Tongue (tissue), 3 donors: ENCODE measurements at places on chromosomes 16 and 17. TPM values are rescaled to one million over a fixed set of nuclear protein-coding genes. Genes with fewer than 3 reads are reported as not detected.

- no peak for DNase-seq
Measured at GRCh38 chr16:29182501-29182900, 197.6 kb downstream of the LAT start.

- DNase-seq: no peak
Measured at GRCh38 chr17:37094391-37094790, 145.6 kb downstream of the AATF start.

GRCh38 chr16:2609827-2610470, 72.1 kb downstream of the PDPK1 start:
- DNase-seq: no peak

GRCh38 chr17:31313982-31314781, at the start of gene EVI2B:
Gene EVI2B, minus strand, starts transcription at chr17:31314054. Its CDS starts 8,445 bp downstream, at chr17:31305609.
- no peak for DNase-seq

Gene KCNH6
- 0.31 TPM for total RNA-seq

DNA sequence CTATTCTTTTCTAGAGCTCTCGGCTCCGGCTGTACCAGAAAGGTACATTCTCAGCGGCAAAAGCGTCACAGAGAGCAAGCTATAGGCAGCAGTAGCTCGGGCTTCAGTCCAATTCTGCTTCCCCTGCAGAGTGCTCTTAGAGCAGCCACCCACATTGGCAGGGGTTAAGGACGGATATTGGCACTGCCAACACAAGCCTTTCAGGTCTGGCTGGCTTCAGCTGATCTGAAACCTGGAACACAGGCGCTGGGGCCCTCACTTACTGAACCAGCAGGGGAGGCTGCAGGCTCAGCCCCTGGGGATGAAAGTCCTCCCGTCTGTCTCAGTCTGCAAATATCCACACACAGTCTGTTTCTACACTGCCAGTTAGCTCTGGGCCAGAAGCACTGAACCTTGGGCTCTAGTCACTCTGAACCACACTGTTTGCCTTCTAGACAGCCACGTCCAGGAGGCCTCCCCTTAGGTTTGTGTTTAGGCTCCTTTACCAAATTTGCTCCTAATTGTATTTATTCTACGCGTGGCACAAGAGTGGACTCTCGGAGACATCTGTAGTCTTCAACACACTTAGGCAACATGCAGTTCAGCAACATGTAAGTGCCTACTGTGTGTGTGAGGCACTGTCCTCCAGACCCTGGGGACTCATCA, 40.1 kb downstream of the HIC1 start:
- DNase-seq: peak; percentile 64

DNA sequence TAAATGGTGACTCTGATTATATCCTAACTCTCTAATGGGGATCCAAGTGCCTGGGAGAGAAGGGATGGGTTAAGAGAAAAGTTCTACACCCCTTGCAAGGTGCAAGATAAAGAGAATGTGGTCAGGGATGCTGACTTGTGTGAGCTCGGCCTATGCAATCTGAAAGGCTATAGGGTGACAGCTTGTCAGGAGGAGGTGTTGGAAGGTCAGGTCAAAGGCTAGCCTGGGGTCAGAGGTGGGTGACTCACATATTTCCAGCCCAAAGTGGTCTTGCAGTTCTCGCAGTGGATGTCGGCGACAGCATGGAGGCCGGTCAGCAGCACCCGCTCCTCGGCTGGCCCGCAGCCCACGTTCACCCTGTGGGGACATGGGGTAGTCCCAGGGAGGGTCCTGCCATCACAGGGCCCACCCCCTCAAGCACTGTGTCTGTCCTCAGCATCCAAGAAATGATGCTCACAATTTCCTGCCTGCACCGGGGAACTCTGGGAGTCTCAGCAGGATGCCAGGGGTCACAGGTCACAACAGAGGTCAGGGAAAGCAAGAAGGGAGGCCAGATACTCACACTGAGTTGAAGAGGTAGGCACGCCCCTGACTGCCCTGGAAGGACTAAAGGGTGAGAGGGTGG, 1.4 kb downstream of the YPEL3 start:
- DNase-seq: no peak

DNA sequence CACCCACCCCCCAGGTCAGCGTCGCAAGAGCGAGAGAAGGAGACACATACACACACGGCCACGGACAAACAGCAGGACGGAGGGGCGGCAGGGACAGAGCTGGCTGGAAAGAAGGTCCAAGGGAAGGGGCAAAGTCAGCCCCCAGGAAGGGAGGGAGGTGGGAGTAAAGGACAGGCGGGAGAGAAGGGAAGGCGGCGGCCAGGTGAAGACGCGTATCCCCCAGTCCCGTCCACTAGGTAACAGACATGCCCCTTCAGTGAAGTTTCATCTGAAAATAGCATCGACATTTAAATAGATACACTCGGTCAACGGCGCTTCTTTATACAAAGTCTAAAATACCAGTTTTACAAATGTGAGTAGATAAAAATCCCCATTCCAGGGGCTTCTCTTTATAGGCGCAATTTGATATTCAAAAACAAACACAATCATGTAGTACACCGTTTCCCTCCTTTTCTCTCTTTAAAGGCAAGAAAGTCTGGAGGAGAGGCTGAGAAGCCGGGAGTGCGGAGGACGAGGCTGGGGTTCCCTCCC, 4.5 kb downstream of the CBX8 start:
- DNase-seq: no peak

DNA sequence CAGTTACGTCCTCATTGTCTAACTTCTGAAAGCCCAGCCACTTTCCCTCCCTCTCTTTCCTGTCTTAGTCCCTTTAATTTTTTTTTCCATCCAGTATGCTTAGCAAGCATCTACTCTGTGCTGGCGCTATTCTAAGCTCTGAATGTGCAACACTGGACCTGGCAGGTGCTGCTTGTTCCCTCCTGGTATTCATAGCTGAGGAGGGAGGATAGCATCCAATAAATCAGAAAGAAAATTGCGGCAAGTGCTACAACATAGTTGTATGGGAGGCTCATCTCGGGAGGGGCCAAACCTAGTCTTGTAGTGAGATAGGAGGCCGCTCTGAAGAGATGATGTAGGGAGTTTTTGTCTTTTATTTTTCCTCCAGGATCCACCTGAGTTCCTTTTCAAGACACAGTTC, 457.3 kb upstream of the HSBP1 start:
- DNase-seq: peak; percentile 11

GRCh38 chr17:37273409-37274051, 102.3 kb upstream of the C17orf78 start:
- peak; percentile 40 for DNase-seq

Gene TERB1
- total RNA-seq: 0.41 TPM

Gene ZFP3
- total RNA-seq: 9.5 TPM

DNA sequence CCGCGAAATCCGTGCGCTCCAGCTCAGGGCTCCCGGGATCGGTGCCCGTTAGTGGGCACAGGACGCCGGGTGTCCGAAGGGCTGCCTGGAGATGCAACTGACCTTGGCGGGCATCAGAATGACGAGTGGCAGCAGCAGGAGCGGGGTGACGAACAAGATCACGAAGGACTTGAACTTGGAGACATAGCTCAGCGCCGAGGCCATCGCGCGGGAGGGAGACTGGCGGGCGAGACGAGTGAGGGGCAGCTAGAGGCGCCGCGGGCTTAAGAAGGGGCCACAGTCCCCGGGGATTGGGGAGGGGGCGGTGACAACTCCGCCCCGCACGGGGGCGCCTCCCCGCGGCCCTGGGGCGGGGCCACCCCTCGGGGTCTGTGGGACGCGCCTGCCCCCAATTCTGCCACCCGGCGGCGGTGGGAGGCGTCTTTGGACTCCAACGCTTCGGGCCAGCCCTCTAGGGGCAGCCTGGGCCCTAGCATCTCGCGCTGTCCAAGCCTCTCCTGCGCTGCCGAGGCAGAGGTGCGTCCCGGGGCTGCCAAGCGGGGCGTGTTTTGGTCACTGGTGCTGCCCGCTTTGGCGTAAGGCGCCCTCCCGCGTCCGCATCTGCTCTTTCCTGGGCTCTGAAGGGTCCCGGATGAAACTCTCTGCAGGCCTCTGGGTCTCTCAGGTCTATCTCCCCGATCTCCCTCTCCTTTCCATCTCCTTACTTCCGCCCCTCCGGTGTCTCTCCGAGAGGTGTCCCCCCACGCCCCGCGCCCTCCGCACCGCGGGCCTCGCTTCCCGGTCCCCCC, at the start of gene SLC13A5:
Gene SLC13A5 (minus strand): TSS at position 240 of the 788 bp plus-strand sequence. CDS start 36 bp downstream, at position 204.
- DNase-seq: peak; percentile 20

- peak; percentile 87 for DNase-seq
Measured at GRCh38 chr16:67155295-67156142, 4.2 kb downstream of the TRADD start.

GRCh38 chr17:19911033-19911432, 43.3 kb upstream of the ULK2 start:
- no peak for DNase-seq

GRCh38 chr16:495127-495748, 32.3 kb upstream of the CAPN15 start:
- DNase-seq: peak; percentile 37

DNA sequence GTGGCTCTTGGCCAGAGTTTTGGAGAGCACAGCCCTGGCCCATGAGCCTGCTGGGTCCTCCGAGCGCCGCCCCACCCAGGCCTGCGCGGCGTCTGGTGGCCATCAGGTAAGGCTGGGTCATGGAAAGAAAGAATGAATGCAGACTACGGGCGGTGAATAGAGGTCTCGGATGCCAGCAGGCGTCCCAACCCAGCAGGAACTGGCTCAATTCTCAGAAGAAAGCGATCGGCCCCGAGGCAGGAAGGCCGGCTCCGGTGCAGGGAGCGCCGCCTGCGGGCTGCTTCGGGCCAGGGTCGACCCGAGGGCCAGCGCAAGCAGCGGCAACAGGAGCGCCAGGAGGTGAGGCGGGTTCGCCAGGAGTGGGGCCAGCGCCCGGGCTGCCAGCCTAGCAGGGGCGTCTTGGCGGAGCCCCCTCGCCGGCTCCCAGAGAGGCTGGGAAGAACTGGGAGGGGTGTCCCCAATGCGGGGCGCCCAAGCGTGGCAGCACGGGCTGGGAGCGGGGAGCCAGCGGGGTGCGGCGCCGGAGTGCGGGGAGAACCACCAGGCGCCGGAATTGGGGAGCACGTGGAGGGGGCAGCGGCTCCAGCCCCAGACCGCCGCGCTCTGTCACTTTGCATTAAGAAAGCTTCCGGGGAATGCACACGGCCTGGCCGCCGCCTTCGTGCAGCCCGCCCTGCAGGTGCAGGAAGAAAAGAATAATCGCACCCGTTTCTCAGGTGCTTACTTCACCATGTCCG, 7.1 kb upstream of the TMC5 start:
- DNase-seq: no peak

Gene LGALS9
- 7.3 TPM for total RNA-seq

Gene TP53TG3C
- not detected for total RNA-seq

Gene TEX14
- total RNA-seq: under 0.01 TPM

DNA sequence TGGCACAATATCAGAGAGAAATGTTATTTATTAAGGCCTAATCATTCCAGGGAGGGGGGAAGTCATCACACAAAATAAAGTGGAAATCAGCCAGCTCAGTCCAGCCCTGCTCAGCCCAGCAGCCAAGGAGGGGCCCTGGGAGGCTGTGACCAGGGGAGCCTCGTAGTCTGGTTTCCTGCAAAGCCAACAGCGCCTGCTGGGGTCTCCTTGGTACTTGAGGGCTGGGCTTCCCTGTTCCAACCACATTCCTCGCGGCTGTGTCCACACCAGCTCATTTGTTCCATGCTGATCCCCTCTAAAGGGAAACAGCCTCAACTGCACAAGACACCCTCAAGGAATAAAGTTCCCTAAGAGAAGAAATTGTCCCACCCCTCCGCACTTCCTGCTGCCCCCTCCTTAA, 154.0 kb downstream of the TMEM132E start:
- DNase-seq: no peak

GRCh38 chr17:51764387-51764971, 394.0 kb downstream of the CA10 start:
- DNase-seq: peak; percentile 88

Gene SPNS3
- total RNA-seq: 1.1 TPM

Gene MPP3
- 6.8 TPM for total RNA-seq

Gene TCAP
- 608 TPM for total RNA-seq

DNA sequence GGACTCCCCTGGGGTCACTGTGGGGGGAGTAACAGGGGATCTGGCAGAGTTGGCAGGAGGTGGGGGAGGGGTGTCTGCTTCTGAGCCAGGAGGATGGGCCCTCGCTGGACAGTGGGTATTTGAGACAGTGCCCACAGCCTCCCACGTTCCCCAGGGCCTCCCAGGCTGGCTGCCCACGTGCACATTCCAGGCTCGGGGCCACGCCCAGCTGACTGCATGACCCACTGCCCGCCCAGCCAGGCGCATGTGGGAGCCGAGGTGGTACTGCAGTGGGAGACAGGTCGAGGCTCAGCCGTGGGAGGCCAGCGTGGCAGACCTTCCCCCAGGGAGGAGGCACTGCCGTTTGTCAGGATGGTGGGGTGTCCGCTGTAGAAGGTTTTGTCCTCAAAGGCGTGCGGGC, 38.8 kb downstream of the BAHCC1 start:
- peak; percentile 40 for DNase-seq

Gene KRTAP9-4
- total RNA-seq: not detected

DNA sequence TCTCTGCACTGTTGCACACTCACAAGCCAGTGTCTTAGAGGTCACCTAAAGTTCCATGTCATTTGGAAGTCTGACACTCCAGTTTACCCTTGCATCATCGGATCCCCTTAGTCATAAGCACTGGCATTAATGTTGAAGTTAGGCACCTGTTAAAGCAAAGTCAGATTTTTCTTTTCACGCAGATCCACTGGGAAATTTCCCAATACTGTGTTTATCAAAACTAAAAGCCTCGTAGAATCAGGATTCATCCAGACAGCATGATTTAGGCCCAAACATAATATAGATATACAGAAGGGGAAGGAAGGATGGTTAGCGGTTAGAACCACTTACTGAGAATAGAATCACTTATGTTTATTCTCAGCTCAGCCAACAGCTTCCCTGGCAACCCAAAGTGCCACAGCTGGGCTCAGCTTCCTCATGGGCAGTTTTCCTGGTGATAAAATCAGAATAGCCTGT, 30.1 kb upstream of the HAPSTR1 start:
- peak; percentile 37 for DNase-seq

Gene SLC16A5
- total RNA-seq: 11.5 TPM

- DNase-seq: no peak
Measured at GRCh38 chr16:11410376-11411058, 65.3 kb downstream of the RMI2 start.

DNA sequence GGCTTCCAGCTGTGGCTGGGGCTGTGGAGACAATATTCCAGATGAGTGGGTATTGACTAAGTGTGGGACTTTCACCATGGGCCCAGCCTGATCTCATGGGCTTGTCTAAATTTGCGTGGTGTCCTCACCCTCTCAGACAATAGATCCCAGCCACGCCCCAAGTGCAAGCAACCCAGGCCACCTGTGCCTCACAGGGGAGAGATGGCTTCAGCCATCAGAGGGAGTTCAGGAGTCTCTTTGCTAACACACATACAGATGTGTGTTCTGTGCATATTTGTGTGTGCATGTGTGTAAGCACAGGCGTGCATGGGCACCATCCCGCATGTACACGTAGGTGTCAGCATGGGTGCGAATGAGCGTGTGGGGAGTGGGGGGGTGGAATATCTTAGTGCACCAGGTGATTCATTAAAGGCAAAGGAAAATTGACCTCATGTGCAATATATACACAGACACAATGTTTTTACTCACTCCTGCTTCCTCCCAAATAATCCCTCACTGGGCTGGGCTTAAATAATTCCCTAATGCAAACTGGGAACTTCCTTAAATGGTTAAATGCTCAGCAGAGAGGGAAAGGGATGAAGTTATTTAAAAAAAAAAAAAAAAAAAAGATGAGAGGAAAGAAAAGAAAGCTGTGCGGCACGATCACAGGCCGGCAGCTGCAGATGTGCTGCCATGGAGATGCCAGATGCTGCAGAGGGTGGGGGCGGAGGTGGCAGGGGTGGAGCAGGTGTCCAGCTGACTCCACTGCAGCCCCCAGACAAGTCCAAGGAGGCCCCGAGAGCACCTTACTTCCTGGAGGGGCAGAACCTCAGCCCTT, 24.0 kb upstream of the CDC42EP4 start:
- no peak for DNase-seq

Gene KRTAP1-3
- not detected for total RNA-seq
